ENCODE measurements at places on chromosomes 7 and 10. TPM values are rescaled to one million over a fixed set of nuclear protein-coding genes. Genes with fewer than 3 reads are reported as not detected.

Gene NPFFR1
- not detected for total RNA-seq

DNA sequence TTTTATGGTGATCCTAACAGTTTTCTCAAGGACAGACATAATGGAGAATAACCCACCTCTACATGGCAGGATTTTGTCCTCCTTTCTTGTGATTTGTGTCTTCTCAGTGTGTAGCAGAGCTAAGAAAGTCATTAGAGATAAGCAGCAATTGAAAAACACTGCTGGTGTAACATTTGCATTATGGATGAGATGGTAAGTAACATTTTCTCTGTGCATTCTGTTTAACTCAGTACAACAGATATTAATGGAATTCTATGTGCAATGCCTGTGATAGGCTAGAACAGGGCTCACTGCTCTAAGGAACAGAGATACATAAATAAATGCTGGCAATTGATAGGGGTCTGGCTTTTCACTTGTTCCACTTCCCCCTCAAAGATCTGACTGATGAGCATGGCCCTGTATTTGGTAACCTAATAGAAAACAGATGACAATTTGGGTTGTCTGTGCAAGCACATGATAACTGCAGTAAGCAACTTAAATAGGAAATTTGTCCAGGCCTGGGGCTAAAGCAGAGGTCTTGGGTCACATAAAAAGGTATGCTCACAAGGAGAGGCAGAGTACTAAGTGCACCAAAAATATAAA lies 560.3 kb upstream of the POM121L12 start:
- no peak for DNase-seq

GRCh38 chr7:42877862-42878261 lies 34.0 kb downstream of the C7orf25 start:
- DNase-seq: no peak

- DNase-seq: no peak
These were observed 241.3 kb downstream of the GLI3 start for GRCh38 chr7:41995632-41996271.

Gene CYP3A5
- 1.1 TPM for total RNA-seq
